Stimulated activated CD4-positive, alpha-beta T cell treated with anti-CD3 and anti-CD28 coated beads, Interleukin-1b, Interleukin-23, amount 100 ng/mL, for 1 hour (primary cell): ENCODE measurements at places on chromosomes 6 and 20.

GRCh38 chr6:97885828-97886227, 602.8 kb upstream of the MMS22L start:
- DNase-seq = no peak

DNA sequence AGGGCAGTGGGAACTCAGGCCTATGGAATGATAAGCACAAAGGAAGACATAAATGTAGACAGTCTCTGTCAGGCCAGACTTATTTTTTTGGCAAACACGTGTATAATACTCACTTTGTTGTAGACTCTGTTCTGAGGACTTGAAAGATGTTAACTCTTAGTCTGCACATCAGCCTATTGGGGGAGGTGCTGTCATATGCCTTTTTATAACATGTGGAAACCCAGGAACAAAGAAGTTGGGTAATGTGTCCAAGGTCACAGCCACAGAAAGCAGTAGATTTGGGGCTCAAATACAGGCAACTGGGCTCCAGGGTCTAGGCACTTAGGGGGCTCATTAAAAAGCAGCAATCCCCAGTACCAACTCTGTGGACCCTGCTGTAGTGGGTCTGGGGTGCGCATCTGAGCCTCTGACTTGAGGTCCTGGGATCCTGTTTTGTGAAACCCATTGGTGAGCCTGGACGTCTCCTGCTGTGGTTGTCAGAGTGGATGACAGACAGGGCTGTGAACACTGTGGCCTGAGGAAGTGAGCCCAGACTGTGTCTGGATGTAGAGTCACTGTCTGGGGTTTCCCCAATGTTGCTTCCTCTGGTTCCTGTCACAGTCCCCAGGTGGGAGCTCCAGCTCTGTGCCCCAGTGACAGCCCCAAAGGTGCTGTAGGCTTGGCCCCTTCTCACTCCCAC, 50.0 kb downstream of the CDH26 start:
- DNase-seq = no peak

GRCh38 chr20:44746367-44747165, 901 bp downstream of the KCNK15 start:
- no peak for DNase-seq

GRCh38 chr6:42522036-42522435, 41.8 kb upstream of the UBR2 start:
- no peak for DNase-seq

DNA sequence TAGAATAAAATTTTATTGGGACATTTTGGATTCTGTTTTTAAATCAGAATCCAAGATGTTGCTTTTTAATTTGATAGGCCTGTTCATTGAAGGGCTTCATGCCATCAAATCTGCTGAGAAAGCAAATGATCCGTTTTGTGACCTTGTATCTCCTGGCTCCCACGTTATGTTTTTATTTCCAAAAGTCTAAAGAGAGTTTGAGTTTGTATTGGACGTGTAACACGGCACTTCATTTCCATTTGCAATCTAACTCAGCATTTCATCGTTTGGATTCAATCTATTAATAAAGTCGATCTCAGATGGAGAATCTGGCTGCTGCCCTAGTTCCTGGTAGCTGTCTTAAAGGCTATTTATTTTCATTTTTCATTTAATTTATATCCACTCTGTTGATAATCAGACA, 17.0 kb downstream of the KIF25 start:
- no peak for DNase-seq

DNA sequence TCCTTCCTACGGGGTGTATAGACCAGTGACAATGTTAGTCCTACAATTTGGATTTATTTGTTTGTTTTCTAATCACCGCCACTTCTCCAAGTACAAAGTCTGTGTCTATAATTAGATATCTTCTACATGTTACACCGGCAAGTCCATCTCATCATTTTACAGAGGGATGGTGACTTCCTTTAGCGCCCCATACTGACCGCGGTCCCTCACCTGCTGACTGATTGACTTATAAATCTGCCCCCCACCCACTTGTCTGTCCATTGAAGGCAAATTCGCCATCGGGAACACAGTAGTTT, 8.9 kb upstream of the NR2E1 start:
- no peak for DNase-seq

GRCh38 chr20:35912881-35913280, 41.4 kb downstream of the SCAND1 start:
- DNase-seq = no peak

GRCh38 chr6:83065511-83066192, at the start of gene UBE3D:
Gene UBE3D, minus strand, starts transcription at chr6:83065841. Its CDS starts 123 bp downstream, at chr6:83065718.
- peak; percentile 92 for DNase-seq

GRCh38 chr6:16412171-16412570, 173.8 kb downstream of the GMPR start:
- DNase-seq = no peak

DNA sequence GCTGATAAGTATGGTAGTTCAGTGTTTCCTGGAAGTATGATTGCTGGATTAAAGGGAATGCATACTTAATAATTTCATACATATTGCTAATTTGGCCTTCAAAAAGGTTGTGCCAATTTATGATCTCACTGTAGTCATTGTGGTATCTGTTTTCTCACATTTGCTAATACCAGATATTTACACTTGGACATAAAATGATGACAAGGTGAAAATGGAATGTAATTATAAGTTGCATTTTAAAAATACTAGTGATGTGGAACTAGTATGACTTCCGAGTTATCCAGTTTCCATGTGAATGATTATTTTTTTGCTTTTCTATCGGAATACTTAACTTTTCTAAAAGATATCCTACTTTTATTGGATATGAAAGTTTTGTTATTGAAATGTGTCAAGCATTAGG, 15.4 kb downstream of the RWDD1 start:
- DNase-seq = no peak

DNA sequence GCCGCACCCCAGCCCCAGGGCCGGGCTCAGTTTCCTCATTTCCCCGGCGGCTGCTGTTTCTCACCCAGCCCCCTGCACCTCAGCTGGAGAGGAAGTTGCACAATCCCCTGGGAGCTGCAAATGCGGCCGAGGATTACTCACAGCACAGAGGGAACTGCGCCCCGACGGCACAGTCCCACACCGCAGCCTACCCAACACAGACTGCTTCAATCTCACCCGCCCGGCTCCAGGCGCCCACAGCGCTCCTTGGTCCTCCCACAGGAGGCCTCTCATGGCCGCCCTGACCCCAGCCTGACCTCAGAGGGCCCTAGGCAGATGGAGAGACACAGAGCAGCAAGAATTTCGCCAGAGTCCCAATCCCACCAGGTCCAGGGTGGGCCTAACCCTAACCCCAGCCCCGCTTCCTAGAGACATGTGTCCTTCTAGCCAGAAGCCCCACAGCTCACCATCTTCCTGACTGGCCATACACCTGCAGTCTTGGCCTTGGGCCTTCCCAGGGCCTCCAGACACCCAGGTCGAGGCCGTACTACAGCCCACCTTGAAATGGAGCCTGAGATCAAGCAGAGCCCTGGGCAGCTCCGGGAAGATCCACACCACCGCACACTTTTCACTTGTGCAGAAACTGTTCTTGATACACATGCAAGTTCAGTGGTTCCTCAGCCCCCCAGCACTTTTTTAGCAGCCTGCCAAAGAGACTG, 11.7 kb downstream of the TFEB start:
- no peak for DNase-seq
